ENCODE measurements at places on chromosomes 12 and 14.
A peak's percentile ranks its signal among the peaks of the same experiment; 100 is the strongest.

DNA sequence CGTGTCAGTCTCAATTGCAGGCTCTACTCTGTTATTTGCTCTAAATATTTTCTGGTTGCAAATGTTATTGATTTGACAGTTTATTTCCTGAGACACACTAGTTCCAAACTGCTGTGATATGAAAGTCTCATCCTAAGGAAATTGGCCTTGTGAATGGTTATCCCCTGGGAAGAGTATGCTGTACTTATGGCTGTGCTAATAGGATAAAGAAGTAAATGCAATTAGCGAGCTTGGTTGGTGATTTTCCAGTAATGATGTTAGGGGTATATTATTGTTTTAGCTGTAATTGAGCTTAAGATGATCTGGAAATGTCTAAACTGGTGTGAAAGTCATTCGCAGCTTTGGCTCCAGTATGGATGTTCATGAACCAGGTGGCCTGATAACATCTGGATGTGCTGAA is 197.9 kb downstream of the SUDS3 start:
- no peak for DNase-seq

- no peak for DNase-seq
These were observed 29.0 kb downstream of the NRDE2 start for GRCh38 chr14:90302529-90303303.

DNA sequence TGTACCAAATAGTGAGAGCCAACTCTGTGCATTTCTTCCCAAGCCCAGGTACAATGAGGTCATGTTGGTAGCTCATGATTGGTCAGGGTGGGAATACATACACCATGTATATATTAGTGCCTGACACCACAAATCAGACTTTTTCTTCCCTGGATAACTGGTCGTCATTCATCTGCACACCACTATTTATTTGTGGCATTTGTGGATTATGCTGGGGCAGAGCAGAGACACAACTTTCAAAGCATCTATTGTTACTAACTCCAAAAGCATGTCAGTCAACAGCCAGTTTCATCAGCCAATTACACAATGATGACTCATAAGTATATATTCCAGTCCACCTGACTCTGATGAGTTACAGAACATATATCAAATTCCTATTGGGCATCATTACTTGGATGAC is 181.7 kb downstream of the ADAMTS20 start:
- peak; percentile 53 for DNase-seq

GRCh38 chr14:105487986-105488777 is 1.5 kb downstream of the CRIP1 start:
- no peak for DNase-seq

DNA sequence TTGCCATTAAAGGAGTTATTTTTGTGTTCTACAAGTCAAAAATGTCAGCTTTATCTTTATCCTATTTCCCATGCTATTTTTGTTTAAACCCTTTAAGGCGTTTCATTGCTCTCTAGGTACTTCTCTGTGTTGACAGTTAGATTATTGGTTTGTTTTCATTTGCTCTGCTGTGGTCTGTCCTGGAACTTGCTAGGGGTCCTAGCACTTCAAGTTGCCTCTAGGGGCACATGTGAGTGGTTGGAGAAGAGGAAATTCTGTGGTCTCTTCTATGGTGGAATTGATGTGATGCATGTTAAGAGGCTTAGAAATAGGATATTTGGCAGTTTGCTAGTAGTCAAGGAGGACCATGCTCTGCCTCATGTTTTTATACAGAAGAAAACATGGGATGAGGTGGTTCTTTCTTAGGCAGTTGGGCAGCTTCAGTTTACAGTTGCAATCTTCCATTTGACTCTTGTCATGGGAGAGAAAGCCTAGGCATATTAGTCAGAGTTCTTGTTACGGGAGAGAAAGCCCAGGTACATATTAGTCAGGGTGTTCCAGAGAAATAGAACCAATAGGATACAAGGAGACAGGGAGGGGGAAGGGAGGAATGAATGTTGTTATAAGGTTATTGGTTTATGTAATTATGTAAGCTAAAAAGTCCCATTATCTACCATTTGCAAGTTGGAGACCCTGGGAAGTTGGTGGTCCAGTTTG is 14.4 kb downstream of the TTLL5 start:
- peak; percentile 8 for DNase-seq

- DNase-seq, result peak; percentile 87
These were observed 184.7 kb downstream of the TMX1 start for GRCh38 chr14:51424561-51425251.

DNA sequence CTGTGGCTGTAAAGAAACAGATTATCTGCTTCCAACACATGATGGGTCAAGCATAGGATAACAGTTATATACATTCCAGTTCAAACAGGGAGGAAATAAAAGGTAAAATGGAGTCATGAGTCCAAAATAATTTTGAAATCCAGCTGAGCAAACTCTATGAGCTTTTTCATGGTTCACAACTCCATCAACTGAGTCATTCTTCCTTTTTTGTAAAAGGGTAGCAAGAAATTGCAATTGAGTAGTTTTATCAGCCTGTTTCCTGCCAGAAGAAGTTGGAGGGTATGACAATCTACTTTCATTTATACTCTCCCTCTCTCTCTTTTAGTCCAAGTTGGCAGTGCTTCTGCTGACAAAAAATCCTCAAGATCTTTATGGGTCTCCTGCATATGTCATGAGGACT is 95.6 kb downstream of the CPNE8 start:
- DNase-seq, result no peak

DNA sequence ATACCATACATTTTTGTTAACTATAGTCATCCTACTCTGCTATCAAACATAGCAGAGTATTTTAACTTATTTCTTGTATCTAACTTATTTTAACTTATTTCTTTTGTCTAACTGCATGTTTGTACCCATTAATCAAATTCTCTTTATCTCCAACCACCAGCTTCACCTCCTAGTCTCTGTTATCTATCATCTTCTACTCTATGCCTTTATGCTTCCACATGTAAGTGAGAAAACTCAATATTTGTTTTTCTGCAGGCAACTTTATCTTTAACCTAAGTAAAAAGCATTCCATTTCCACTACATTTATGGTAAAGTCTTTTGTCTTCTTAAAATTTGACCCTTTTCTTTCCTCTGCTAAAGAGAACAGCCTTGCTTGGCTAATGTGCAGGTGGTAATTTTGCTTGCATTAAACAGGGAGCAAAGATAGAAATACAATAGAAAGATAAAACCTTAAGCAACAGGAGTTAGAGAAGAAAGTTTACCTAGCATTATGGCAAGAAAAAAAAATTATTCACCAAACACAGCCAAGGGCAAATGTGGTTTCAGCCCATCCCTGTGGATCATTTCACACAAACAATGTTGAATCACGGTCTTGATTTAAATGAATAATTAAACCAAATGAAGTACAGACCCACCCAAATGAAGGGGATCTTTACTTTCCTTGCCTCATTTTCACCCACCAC is 110.9 kb upstream of the TSPAN8 start:
- DNase-seq, result no peak

DNA sequence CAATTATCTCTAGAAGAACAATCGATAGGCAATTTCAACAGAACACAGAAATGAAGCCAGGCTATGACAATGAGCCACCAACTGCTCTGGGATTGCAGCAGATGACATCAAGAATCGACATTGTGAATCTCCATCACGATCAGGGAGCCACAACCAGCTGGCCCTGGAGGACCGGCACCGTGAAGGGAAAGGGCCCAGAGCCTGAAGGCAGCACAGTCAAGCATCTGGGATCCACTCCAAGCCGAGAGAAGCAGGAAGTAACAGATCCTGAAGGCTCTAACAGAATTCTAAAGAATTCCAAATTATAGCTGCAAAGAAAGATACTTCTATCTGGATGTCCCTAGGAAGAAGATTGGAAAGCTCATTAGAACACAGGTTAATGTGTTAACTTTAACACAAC is 61.0 kb downstream of the LRRC74A start:
- DNase-seq, result peak; percentile 19

GRCh38 chr14:75040507-75040906 is 10.8 kb downstream of the MLH3 start:
- no peak for DNase-seq

DNA sequence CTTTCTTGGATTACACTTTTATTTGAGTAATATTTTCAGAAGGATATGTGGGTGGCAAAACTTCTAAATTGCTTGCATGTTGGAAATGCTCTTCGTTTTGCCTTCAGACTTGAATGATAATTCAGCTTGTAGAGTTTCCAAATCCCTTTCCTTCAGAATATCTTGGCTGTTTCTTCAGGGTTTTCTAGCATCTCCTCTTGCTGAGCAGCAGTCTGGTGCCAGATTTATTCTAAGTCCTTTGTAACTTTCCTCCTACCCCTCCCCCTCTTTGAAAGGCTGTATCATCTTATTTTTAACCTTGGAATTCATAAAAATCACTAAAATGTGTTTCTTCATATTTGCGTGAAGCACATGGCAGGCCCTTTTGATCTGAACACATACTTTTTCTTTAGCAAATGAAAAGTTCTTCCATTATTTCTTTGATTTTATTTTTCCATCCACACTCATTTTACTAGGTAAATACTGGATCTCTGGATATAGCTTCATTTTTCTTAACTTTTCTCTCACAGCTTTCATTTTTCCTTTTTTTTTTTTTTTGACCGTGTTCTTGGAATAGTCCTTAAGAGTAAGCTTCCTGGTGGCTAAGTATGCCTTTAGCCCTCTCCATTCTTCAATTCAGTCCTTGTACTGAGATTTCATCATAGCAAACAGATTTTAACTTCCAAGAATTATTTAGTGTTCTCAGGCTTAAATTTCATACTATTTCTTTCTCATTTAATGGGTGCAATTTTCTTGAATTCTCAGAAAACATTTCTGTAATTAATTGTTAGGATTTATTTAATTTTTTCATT is 102.0 kb downstream of the SLC38A4 start:
- peak; percentile 15 for DNase-seq

DNA sequence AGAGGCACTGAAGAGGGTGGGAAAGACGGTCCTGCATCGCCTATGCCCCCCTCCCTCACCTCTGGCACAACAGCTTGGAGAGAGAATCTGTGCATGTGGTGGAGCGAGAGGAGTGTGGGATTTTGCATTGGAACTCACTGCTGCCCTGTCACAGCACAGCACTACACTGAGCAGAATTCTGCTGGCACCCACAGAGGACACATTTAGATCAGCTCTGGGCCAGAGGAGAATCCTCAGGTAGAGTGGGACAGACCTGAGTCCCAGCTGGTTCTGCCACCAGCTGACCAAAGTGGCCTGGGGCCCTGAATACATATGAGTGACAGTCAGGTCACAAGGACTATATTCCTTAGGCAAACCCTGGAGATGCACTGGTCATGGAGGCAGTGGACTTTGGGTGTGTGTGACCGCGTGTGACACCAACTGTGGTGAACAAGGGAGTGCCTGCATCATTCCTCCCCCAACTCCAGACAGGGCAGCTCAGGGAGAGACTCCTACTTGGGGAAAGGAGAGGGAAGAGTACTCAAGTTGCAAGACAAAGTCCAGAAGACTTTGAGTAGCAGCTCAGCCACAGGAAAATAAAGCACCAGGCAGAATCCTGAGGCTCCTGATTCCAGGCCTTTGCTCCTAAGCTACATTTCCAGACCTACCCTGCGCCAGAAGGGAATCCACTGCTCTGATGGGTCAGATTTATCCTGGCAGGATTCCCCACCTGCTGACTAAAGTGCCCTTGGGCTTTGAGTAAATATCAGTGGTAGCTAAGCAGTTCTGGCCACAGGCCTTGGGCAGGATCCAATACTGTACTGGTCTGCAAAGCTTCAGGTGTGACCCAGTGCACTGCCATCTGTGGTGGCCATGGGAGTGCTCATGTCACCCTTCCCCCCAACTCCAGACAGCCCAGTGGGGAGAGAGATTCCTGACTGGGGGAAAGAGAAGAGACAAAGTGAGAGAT is 10.6 kb upstream of the ACOT1 start:
- DNase-seq, result no peak

- DNase-seq, result no peak
These were observed 77.3 kb downstream of the DAAM1 start for GRCh38 chr14:59265808-59266207.

DNA sequence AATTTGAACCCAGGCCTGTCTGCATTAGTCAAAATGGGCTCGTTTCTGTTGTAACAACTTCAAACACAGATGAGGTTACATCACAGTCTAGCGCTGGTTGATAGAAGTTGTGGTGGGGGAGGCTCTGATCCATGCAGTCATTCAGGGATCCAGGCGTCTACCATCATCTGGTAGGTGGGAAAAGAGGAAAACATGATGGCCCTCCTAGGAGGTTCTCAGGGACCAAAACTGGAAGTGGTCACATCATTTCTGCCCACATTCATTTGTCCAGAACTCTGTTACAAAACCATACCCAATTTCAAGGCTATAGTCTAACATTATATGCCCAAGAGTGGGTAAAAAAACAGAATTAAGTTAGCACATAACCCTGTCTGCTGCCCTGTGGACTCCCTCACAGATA is 135.1 kb downstream of the PHETA1 start:
- DNase-seq, result no peak

GRCh38 chr14:39491134-39491571 is 58.9 kb upstream of the FBXO33 start:
- peak; percentile 54 for DNase-seq

DNA sequence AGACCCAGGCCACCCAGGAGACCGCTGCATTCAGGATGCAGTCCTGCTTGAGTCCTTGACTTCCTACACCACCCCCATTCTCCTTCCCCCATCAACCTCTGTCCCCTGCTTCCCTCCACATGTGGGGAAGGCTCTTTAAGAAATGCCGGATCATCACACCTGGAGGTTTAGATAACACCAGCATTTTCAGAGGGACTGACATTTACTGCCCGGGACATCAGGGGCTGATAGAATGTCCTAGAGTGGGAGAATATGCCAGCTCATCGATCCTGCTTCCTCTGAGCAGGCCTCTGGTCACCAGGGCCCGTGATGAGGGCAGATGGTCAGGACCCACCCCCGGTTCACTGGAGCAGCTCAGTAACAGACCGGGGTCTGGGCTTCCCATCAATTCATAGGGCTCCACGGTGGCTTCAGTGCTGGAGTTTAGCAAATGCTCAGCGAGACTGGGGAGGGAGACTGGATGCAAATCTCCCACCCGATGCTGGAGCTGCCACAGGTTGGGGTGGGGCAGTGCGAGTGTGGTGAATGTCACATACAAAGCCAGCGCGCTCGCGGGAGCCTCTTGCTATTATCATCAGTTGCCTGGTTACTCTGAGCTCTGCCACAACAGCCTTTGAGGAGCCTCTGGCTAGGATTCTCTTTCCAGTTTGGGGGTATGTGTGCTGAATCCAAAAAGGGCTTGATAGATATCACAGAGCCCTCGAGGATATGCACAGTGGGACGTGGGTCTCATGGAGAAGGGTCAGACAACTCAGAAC is 111.6 kb downstream of the RBM19 start:
- DNase-seq, result no peak

DNA sequence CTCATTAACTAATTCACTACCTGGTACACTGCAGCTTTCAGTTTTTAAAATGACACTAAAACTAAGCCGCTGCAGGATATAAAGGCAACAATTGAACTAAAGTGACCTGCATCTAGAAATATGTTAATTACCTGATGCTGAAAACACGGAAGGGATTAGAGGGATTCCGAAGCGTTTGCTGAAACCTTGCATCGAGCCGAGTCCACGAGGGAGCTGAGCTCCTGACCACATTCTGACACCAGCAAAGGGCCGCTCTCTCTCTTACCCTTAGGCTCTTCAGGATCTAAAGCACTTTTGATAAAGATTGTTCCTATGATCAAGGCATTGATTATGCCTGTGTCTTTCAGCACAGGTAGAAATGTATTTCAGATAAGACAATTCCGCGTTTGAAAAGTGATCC is 59.5 kb upstream of the CDKN3 start:
- no peak for DNase-seq
